HL-60 (cell line): ENCODE measurements at places on chromosomes 11 and 22.

DNA sequence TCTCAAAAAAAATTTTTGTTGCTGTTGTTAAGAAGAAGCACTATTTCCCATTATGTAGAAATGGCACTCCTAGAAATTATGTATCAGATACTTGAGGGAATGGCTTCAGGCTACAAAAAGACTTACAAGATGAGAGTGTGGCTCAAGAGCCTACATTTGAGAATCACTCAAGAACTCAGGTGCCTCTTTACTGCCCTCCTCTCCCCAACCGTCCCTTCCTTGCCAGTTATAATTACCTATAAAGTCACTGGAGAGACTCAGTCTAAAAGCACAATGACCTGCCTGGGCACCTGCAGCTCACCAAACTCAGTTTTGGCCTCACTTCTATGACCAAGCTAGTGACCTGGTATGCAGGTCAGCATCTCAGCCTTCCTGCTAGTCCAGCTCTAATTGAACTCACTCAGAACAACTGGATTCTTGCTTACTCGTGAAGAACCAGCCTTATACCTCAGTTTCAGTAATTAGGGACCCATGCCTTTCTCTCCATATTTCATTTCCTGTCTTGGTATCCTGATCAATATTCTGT lies 41.9 kb upstream of the PPP2R1B start:
- no peak for DNase-seq

GRCh38 chr11:25981998-25982397 lies 349.9 kb upstream of the ANO3 start:
- peak; percentile 15 for DNase-seq

DNA sequence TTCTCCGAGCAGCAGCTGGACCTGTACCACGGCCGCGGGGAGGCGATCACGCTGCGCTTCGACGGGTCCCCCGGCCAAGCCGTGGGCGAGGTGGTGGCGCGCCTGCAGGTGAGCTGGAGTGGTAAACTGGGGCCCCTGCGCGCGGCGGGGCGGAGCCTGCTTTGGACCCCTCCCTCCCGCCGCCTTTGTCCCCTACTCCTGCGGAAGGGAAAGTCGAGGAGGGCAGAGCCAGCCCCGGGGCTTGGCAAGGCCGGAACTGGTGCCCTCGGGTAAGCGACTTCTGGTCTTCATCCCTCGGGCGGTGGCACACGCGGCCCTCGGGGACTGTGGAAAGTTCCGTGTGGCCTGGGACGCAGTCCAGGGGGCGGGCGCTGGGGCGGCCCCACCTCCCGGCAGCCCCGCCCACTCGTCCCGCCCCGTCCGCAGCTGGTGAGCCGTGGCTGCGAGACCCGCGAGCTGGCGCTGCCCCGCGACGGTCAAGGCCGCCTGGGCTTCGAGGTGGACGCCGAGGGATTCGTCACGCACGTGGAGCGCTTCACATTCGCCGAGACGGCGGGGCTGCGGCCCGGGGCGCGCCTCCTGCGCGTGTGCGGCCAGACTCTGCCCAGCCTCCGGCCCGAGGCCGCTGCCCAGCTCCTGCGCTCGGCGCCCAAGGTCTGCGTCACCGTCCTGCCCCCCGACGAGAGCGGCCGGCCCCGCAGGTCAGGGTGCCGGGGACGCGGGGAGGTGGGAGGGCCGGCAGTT lies 9.2 kb downstream of the SIPA1 start:
- no peak for DNase-seq

GRCh38 chr22:46581538-46582244 lies 38.5 kb upstream of the GRAMD4 start:
- no peak for DNase-seq

DNA sequence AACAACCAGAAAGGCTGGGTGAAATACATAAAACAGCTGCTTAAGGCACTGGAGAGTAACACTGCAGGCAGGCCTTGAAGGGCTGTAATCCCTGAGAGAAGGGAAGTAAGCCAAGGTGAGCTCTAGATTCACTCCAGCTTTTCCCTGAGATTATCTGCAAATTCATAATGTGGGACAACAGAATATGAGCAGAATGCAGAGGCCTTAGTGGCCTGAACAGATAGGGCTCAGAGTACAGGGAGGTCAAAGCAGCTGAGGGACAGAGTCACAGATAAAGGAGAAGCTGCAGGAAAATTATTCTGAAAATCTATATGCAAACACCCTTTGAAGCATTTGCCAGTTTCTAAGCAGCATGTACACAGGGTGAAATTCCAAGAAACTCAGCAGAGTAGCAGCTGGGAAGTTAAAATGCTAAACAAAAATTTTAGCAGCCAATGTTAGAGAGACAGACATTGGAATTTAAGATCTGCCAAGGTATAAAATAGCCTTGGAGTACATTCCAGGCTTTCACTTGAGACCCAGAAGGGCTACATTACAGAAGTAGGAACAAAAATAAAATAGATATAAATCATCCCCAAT lies 48.1 kb upstream of the CWF19L2 start:
- no peak for DNase-seq

GRCh38 chr11:92623055-92623454 lies 346.4 kb upstream of the MTNR1B start:
- no peak for DNase-seq

- no peak for DNase-seq
These were observed 1031.2 kb downstream of the BRD1 start for GRCh38 chr22:48796310-48797015.

DNA sequence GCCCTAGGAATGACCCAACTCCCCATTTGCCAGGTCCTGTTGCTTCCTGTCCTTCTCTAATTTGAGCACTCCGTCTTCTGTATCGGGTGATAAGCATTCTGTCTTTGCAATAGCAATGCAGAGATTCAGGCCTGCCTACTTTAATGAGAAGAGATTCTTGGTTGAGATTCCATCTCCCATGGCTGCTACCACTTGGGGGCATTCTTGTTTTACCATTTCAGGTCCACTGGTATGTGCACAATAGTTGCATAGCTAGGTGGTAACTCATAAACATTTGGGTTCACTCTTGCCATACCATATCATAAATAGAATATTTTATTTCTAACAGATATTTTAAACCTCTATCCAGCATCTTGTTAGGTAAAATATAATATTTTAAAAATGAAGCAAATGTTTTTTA lies 34.4 kb upstream of the CALCB start:
- DNase-seq = no peak

GRCh38 chr11:84854498-84854880 lies 772.7 kb downstream of the DLG2 start:
- DNase-seq = no peak

DNA sequence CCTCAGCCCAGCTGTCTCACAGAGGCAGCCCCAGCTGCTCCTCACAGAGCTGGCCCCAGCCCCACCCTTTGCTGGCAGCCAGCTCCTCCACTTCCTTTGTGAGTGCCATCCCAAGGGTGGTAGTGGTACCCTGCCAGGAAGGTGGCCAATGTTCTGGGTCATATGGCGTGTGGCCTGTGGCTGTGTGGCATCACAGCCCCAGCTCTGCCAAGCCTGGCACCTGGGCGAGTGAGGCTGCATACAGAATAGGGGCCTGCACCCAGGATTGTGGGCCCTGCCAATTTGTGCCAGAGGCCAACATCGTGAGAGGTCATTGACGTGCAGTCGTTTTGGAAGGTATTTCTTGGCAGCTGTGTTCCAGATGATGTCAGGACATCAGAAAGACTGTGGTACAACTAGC lies 10.7 kb downstream of the TUB start:
- DNase-seq = no peak

DNA sequence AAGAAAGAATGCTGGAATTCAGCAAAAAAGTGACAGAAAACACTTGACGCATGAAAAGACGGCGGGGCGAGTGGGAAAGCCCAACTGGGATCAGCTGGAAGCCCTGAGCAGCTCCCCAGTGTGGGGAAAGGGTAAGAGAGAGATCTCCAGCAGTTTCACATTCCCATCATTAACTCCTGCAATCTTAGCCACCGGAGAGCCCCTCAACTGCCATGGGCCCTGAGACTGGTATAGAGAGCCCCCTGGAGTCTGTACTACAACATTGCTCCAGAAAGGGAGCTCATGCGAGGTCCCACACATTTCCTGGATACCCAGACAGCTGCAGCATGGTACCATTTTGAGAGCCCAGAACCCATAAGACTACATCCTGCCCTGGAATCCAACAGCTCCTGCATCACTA lies 31.1 kb downstream of the MRGPRX4 start:
- DNase-seq = no peak

DNA sequence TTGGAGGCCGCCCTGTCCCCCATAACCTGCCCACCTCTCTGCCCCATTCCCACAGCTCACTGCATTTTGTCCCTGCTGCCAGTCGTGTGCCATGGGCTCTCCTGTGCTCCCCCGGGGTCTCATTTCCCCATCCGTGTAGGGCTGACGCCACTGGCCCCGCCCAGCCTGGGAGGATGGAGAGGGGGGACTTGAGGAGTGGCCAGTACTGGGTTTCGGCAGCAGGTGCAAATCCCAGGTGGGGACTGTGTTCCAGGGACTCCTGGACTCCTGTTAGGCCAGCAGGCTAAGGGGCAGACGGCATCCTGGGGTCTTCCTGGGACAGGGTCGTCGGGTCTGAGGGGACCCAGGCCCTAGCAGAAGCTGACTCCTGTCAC lies 1.2 kb upstream of the MYO7A start:
- DNase-seq = no peak

- DNase-seq = peak; percentile 60
These were observed 8.6 kb upstream of the UPB1 start for GRCh38 chr22:24486501-24486921.

DNA sequence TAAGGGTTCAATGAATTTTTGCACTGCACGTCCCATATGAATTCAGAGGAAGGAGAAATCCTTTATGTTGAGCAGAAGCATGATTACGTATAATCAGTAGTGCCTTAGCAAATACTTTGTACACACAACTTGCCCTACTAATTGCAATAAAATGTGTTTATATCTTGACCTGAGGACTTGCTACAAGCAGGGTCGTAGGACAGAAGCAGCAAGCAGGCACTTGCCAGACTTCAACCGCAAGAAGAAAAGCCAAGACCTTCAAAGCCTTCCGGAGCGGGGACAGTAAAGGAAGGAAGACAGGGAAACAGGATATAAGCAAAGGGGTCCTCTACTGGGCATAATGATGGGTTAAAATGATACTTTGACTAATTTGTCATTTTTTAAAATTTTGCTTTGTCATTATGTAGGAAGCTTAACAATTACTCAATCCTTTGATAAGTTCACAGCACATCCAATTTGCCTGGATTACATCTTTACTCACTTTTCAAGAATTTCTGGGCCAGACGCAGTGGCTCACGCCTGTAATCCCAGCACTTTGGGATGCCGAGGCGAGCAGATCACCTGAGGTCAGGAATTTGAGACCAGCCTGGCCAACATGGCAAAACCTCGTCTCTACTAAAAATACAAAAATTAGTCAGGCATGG lies 23.2 kb upstream of the UBASH3B start:
- no peak for DNase-seq

- DNase-seq = no peak
These were observed 2.8 kb upstream of the ANO9 start for GRCh38 chr11:444396-445144.

GRCh38 chr11:117199053-117199915 lies at the start of gene TAGLN:
TSS of gene TAGLN (plus strand) at chr11:117199370. CDS start at chr11:117203014, 3,644 bp downstream.
- no peak for DNase-seq

DNA sequence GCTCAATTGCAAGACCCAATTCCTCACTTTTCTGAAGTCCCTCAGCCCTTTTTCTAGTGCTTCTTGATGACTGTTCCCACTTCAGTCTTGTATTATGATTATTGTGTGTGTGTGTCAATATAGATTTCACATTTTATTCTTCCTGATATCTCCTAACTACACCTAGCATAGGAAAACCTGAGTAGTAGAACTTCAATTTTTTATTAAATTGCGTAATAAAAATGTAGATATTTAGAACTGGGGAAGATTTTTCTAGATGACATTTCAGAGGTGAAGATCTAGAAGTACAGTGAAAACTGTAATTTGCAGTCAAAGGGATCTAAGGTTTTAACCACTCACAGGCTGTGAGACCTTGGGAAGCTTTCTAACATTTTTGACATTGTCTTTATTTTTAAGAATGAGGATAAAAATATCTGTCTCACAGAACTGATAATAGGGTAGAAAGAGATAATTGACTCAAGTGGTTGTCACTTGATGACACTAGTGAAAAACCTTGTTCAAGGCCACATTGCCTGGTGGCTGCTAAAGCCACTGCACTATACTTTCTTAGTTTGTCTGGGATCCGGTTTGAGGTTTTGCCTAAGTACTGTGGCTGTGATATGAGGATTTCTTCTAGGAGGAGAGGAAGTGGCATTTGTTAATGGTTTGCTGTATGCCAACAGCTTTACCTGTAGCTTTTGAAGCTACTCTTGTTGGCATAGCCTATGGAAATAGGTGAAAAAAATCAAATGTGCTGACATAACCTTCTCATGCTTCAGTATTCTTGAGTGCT lies 32.2 kb upstream of the SESN3 start:
- DNase-seq = no peak

GRCh38 chr11:1084561-1085439 lies 10.1 kb downstream of the MUC2 start:
- no peak for DNase-seq

- DNase-seq = no peak
These were observed 1.5 kb downstream of the RANGAP1 start for GRCh38 chr22:41284465-41284864.

GRCh38 chr22:17444204-17444504 lies 74.9 kb downstream of the CECR2 start:
- DNase-seq = no peak

GRCh38 chr11:128411812-128412211 lies 175.5 kb downstream of the ETS1 start:
- DNase-seq = no peak

DNA sequence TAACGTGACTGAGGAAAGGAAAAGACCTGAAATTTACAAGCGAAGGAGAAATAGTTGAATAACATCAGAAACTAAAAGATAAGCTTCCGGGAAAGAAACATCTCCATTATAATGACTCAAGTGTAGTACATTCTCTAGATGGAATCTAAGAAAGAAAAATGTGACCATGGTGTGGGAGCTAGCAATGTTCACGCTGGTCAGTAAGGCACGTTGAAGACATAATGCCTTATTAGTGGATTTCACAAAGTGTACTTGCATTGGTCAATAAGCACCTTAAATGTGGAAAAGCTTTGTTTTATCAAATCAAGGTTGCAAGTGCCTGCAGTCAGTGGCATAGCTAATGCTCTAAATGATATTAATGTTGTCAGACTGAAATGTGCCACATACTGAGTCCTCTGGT lies 2.8 kb upstream of the LARGE1 start:
- no peak for DNase-seq

DNA sequence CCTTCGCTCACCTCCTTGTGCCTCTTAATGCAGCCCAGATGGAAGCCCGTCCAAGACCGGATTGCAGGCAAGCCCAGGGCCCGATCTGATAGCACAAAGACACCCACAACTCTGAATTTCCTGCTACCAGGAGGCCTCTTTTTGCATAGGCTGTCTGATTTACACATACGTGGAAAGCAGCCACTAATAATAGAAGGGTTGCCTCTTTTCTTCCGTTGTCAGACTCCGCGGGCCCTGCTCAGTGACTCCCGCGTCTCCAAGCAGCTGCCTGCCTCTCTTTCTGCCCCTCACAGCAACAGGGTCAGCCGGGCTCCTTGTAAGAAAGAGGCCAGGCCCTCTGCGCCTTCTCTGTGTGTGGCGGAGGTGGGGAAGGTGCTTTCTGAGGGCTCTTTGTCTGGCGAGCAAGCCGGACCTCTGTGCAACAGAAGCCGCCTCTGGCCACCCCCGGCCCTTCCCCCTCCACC lies 26.7 kb downstream of the FLI1 start:
- DNase-seq = no peak

GRCh38 chr11:110093407-110094297 lies 460 bp downstream of the ZC3H12C start:
- no peak for DNase-seq

- DNase-seq = no peak
These were observed 51.4 kb upstream of the MTMR2 start for GRCh38 chr11:95975343-95975742.
